ENCODE measurements at places on chromosomes 3 and 15.

DNA sequence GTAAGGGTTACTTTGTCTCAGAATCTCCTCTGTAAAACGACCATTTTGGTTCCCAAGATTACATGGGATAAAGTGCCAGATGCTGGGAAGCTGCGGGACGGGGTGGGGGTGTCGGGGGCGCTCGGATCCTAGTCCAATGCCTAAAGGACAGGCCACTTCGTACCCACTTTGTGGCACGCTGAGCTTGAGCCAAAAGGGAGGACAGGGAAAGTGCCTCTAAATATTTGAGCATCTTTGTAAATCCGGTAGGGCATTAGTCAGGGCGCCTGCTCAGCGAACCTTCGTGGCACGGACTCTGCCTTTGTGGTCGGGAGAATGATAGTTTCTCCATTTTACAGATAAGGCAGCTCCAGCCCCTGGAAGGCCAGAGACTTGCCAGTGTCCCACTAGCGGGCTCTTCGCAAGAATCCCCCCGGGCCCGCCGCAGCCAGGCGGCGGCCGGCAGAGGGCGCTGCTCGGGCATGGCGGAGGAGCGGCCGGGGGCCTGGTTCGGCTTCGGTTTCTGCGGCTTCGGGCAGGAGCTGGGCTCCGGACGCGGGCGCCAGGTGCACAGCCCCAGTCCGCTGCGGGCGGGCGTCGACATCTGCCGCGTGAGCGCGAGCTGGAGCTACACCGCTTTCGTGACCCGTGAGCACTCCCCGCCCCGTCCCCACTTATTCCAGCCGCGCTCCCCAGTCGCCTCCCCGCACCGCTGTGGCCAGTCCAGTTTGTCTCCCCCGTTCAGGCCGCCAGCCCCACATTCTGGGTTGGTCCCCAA is 1.8 kb downstream of the RCCD1 start:
- peak; percentile 33 for DNase-seq

DNA sequence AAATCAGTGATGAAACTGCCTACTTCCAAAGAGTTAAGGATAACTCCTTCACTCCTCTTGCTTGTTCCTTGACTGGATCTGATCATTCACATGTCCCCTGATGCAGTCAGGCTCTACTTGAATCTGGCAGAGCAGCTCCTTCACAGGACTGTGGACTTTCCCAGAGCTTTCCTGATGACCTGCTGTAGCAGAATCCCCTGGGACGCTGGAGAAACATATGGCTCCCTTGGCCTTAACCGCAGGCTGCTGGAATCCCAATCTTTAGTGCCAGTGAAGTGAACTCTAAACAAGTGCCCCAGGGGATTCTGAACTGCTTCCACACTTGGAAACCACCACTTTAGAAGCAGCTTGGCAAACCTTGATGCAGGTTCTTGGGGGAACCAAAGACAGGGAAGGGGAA is 217.8 kb downstream of the CHST2 start:
- no peak for DNase-seq

DNA sequence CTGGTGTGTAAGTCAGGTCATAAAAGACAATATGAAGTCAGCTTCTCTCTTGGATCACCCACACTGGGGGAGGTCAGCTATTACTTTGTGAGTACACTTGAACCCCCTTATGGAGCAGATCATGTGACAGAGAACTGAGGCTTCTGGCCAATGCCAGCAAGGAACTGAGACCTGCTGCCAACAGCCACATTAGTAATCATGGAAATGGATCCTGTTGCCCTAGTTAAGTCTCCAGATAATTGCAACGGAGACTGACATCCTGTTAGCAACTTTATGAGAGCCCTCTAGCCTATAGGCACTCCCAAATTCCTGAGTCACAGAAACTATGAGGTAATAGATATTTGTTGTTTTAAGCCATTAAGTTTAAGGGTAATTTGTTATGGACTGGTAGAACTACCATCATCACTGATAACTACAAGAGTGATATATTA is 110.4 kb upstream of the GMNC start:
- DNase-seq, result no peak

GRCh38 chr3:23084367-23084766 is 118.8 kb upstream of the UBE2E2 start:
- no peak for DNase-seq

DNA sequence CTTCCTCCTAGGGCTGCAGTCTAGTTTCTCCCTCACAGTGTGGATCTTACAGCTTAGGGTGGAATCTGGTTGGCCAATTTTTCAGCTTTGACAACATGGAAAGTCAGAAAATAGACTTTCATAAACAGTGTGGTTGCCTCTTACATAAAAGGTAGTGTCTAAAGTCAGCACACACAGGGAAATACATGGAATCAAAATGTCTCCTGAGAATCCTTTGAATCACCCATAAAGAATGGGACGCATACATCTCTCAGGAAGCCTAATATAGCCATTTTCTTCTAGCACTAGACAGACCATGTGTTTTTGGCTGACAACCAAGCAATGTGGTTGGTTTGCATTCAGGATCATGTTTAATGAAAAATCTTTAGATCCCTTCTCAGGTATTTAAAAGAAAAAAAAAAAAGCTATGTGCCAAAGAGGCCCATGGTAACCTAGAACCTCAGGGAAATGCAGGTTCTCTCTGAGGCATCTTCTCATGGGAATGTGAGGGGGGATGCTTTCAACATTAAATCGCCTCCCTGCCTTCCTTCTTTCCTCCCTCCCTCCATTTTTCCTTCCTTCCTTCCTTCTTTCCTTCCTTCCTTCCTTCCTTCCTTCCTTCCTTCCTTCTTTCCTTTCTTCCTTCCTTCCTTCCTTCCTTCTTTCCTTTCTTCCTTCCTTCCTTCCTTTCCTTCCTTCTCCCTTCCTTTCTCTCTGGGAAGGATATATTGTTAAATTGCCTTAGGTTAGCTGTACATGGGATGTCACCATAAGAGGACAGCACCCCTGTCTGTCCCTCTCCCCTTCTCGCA is 34.3 kb upstream of the ZBTB38 start:
- no peak for DNase-seq

- no peak for DNase-seq
Observed at GRCh38 chr3:155553780-155554179, 191.1 kb downstream of the PLCH1 start.

GRCh38 chr3:183309276-183309675 is 56.2 kb downstream of the B3GNT5 start:
- DNase-seq, result no peak

DNA sequence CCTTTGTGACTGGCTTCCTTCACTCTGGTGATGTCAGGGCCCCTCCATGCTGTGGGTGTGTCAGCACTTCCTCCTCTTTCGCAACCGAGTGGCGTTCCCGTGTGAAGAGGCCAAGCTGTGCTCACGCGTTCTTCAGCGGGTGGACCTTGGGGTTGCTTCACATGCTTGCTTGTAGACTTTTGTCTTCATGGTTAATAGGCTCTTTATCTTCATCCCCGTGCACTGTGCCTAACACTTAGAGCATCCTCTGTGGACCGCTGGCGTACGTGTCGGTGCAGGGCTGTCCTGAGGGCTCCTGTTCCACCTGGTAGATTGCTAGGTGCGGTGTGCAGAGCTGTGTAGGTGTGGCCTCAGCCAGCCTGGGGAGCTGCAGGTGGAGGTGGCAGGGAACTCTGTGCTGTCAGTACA is 182.3 kb downstream of the OR4M2 start:
- peak; percentile 37 for DNase-seq

DNA sequence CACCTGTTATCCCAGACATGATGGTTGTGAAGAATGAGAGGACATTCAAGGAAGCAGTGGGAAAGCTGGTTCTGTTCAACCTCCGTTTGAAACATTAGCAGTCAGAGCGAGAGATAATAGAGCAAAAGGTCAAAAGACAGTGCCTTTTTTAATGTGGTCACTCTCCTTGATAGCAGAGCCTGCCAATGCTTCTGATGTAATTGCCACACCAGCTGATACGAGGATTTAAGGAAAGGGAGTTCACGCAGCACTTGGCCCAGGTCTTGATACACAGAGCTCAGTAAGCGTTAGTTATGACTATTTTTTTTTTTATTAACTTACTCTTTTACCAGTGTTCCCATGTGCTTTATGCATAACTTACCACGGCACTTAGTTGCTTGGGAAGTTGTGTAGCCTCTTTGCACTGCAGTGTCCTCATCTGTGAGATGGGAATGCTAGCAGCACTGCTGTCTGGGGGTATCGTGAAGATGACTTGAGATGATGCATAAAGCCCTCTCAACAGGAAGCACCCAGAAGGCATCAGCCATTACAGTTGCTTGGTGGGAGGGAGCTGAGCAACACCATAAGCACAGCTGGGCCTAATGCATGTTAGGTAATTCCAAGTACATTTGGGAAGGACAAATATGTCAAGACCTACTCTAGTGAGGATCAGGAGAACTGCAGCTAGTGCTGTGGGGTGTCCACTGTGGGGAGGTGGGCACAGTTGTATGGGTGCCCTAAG is 123.3 kb upstream of the RASGRP1 start:
- no peak for DNase-seq

GRCh38 chr15:40095371-40096093 is 13.1 kb downstream of the BMF start:
- DNase-seq, result no peak

DNA sequence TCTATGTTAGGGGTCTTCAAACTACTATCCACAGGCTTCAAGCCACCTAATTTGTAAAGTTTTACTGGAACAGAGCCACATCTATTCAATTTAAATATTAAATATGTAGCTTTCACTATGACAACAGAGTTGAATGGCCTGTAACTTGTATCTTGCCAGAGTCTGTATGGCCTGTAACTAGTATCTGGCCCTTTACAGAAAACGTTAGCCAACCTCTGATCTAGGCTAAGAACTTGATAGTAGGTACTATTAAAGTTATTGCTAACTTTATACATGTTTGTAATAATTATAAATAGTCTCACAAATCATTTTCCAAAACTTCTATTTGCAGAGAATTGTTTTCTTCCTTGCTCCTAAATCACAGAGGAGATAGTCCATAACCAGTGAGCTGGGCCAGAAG is 40.0 kb downstream of the ANKRD28 start:
- DNase-seq, result no peak

GRCh38 chr3:74862476-74862875 is 248.0 kb upstream of the CNTN3 start:
- DNase-seq, result no peak

DNA sequence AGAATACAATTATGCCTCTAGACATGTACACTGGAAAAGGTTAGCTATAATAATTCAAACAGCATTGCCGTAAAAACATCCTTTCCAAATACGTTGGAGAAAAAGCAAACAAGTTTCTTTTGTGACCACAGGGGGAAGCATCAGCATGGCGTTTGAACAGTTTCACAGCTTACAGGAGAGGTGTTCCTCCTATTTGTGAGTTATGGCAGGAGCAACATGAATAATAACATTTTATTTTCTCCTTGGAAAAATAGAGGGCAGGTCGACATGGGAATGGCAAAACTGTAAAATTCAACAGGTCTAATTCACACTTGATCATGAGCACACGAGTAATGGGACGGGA is 39.7 kb upstream of the GADL1 start:
- DNase-seq, result no peak

GRCh38 chr15:76546805-76547204 is 210.2 kb downstream of the ISL2 start:
- no peak for DNase-seq

GRCh38 chr3:129527262-129527661 is 1.2 kb upstream of the RHO start:
- DNase-seq, result no peak

- no peak for DNase-seq
Observed at GRCh38 chr3:172305974-172306373, 142.3 kb downstream of the GHSR start.

GRCh38 chr15:48373821-48374451 is 42.7 kb downstream of the DUT start:
- no peak for DNase-seq

GRCh38 chr3:197520311-197521276 is 35.2 kb downstream of the BDH1 start:
- no peak for DNase-seq

GRCh38 chr3:55427739-55428138 is 59.4 kb downstream of the WNT5A start:
- no peak for DNase-seq

GRCh38 chr15:51971375-51972133 is at the start of gene LEO1:
Gene LEO1 (minus strand): TSS chr15:51971778. CDS start chr15:51971745, 33 bp downstream.
- DNase-seq, result peak; percentile 71

- peak; percentile 40 for DNase-seq
Observed at GRCh38 chr15:74620636-74621545, 5.3 kb downstream of the CLK3 start.

- DNase-seq, result no peak
Observed at GRCh38 chr15:77759896-77760592, 127.3 kb upstream of the LINGO1 start.

GRCh38 chr3:52859686-52860423 is 25.0 kb upstream of the MUSTN1 start:
- no peak for DNase-seq

GRCh38 chr3:105516972-105517371 is 150.3 kb downstream of the ALCAM start:
- no peak for DNase-seq

- DNase-seq, result no peak
Observed at GRCh38 chr3:33061782-33062181, 35.2 kb downstream of the GLB1 start.

DNA sequence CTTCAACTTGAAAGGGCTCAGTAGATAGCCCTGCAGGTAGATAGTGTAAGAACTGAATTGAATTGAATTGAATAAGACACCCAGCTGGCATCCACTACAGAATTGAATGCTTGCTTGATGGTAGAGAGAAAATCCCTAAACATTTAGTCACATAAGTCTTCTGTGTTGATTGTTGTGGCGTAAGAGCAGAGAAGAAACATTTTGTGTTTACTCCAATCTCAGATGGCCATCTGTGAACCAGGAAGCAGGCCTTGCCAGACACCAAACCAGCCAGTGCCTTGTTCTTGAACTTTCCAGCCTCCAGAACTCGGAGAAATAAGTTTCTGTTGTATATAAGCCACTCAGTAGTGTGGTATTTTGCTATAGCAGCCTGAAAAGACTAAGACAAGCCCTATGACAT is 43.6 kb downstream of the SST start:
- DNase-seq, result no peak

DNA sequence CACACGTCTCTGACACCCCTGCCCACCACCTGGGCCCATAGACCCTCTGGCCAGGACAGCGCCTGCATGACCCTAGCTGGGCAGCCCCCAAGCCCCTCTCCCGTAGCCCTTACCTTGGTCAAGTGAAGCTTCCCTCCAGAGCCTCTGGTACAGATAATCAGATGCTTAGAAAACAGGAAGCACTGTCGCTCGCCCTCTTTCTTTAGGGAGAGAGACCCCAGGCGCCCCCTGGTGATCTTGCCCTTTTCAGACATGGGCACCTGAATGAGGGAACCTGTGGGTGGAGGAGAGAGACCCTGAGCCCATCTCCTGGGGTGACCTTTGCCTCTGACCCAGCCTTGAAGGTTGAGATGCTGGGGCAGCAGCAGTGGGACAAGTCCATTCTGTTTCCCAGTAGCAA is 65.4 kb downstream of the RASGRF1 start:
- no peak for DNase-seq

DNA sequence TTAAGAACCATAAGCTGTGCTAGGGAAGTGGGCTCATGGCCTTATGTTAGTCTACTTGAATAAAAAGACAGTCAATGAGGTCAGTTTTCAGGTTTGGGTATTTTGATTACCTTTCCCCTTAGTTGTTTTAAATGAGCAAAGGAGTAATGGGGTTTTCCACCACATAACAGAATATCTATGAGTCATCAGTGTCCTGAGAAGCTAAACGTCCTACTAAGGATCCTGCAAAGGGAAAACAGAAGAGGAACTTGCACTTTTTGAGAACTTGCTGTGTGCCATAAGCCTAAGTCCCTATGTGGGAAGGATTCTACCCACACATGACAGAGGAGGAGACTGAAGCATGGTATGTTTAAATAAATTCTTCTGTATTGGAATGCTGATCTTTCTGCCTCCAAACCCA is 292.8 kb upstream of the TMC3 start:
- no peak for DNase-seq

- DNase-seq, result no peak
Observed at GRCh38 chr15:48466820-48467219, 135.6 kb downstream of the DUT start.
